ENCODE measurements at places on chromosomes 3 and 15. TPM values are rescaled to one million over a fixed set of nuclear protein-coding genes. Genes with fewer than 3 reads are reported as not detected.

GRCh38 chr15:51401872-51402517 lies 60.5 kb downstream of the GLDN start:
- peak; percentile 71 for DNase-seq

- no peak for DNase-seq
These were observed 22.9 kb downstream of the MYLK start for GRCh38 chr3:123861081-123861836.

- peak; percentile 46 for DNase-seq
These were observed 231.6 kb downstream of the SNRPN start for GRCh38 chr15:25186411-25186810.

Gene NRROS
- 2.6 TPM for polyA plus RNA-seq
